IPS DF 19.7 (cell line): ENCODE measurements at places on chromosomes 3 and 15.

- DNase-seq = no peak
Observed at GRCh38 chr3:105367063-105367405, 325 bp downstream of the ALCAM start.

GRCh38 chr3:149736953-149737205 lies 15.4 kb downstream of the COMMD2 start:
- DNase-seq = no peak

DNA sequence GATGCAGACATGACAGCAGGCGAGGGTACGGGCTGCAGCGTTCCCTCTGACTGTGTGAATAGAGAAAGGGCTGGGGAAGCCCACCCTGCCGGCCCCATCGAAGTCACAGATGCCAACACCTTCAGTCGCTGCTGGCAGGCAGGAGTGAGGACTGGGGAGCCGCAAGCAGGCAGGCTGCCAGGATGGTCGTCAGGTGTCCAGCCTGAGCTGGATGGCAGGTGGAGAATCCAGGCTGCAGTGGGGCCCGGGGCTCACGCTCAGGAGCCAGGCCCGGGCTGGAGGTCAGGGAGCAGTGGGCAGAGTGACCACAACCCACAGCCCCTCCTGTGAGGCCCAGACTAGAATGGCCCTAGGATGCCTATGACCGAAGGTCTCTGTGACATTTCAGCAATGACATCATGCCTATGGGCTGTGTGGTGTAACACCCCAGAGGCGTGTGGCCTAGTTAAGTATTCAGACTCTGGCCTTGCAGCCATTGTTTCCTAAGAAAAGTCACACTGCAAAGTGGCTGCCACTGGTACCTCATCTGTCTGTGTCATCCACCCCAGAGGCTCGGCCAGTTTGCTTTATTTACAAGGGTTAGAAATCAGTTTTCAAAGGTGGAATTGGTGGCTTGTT lies 15.7 kb downstream of the PRR23E start:
- DNase-seq = no peak

- DNase-seq = no peak
Observed at GRCh38 chr3:123075359-123075758, 8.5 kb downstream of the PDIA5 start.

DNA sequence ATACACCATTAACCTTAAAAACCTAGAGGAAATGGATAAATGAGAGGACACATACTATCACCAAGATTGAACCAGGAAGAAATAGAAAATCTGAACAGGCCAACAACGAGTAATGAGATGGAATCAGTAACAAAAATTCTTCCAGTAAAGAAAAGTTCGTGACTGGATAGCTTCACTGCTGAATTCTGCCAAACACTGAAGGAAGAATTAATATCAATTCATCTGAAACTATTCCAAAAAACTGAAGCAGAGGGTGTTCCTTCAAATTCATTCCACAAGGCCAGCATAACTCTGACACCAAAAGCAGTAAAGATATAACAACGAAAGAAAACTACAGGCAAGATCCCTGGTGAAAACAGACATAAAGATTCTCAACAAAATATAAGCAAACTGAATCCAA lies 195.8 kb upstream of the GPR149 start:
- no peak for DNase-seq
